Effector CD4-positive, alpha-beta T cell (primary cell): ENCODE measurements at places on chromosomes 4 and X.
A peak's percentile ranks its signal among the peaks of the same experiment; 100 is the strongest.

- no peak for DNase-seq
Observed at GRCh38 chr4:169567916-169568315, 44.5 kb downstream of the NEK1 start.

GRCh38 chrX:98646351-98646750, 1762.6 kb downstream of the RPA4 start:
- no peak for DNase-seq

- no peak for DNase-seq
Observed at GRCh38 chrX:129782706-129783105, 3.0 kb downstream of the SASH3 start.

- DNase-seq = no peak
Observed at GRCh38 chr4:140603286-140603685, 34.5 kb upstream of the UCP1 start.

DNA sequence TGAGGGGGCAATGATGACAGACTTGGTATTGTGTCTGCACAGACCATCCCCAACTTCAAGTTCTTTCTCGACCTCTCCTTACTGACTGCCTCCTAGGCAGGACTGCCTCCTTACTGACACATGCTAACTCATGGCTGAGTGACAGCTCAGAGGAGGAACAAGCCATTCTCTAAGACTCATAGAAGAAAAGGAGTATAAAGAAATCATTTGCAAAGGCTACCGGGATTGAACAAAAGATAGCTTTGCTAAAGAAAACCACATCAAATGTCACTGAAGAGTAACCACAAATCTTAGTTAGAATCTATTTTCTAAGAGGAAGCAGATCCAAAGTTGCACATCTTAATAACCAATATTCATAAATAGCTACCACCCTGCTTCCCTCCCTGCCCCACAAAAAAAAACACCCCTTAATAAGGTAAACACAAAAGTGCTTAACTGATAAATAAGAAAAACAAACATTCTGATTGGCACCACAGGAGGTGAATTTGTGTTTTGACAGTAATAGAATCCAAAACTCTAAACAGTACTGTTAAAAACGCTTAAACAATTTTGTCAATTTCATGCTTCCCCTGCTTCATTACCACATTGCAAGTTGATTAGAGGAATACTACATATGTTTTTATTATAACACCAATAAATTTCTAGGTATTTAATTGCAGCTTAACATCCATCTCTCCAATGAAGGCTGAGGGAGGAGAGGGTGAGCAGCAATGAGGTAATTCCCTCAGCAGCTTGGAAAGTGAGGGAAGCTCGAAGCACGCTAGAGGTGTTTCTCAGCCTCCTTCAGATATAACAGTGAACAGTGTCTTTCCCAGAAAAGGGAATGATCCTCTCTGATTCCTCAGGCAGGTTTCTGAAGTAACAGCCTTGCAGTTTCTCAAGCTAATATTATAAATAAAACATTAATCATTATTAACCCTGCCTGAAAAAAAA, 160.0 kb downstream of the HNRNPD start:
- DNase-seq = no peak

DNA sequence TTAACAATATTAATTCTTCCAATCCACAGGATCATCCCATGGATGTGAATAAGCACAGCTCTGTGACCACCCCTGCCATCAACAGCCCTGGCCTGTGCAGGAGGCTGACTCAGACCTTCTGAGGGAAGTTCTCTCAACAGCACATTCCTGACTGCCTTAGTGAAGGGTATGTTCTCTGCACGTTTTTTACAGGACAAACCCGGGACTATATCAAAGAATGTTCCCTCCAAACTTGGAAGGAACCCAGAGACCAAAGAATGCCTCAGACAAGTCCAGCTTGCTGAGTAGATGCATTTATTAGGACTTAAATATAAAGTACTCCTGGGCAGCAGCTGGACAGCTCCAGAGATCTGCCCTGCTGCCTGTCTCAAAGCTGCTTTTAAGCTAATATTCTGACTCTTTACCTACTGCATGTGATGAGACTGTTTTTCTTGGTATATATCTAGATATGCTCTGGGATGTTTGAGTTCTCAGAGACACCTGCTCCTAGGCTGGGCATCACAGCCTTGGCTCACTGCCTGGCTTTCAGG, 1127.8 kb upstream of the PRKX start:
- no peak for DNase-seq

DNA sequence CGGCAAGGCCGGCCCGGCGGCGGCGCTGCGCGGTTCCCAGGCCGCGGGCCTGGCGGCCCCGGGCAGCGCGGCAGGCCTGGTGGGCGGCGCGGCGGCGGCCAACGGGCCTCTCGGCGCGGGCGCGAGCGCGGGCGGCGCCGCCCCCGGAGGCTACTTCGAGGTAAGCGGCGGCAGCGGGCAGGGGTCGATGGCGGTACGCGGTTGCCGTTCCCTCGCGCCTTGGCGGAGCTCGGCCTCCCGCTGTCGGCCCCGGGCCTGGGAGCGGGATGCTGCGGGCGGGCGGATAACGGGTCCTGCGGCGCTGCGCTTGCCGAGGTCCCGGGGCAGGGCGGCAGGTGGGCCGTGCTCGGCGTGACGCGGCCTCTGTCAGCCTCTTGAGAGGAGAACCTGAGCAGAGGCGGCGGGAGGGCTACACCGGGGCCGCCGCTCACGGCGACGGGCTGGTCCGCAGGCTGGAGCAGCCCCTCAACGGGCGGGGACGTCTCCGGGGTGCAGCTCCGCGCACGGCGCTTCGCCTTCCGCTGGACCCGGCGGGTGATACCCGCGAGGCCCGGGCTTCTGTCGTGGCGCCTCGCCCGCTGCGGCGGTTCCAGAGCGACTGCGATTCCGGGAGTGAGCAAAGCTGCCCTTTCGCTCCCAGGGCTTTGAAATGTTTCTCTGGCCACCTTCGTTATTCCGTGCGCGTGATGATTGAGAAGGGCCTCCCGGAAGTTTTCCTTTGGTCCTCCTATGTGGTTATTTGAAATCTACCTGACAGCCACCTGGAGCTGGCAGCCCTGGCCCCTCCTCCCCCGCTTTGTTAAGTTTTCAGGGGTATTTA, 774 bp downstream of the FAM193A start:
- peak; percentile 51 for DNase-seq

GRCh38 chr4:175996206-175996605, 69.4 kb upstream of the WDR17 start:
- no peak for DNase-seq

DNA sequence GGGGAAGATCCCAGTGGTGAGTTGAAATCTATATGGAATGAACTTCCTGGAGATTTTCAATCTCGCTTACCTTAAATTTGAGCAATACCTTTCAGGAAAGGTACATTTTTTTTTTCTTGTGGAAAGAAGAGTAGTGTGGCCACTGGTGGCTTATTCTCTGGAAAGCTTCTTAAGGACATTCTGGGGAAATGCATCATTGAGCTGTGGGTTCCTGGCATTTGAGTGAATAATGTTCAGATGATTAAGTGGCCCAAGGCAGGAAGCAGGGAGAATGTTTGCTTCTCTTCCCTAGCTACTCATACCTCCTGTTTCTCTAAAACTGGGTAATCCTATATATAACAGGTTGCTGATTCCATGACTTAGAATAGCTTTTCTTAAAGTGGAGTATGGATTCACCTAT, 31.8 kb downstream of the STAG2 start:
- DNase-seq = no peak

- DNase-seq = no peak
Observed at GRCh38 chrX:110287605-110288004, 30.3 kb downstream of the AMMECR1 start.

- DNase-seq = no peak
Observed at GRCh38 chrX:150364347-150365050, 1.4 kb downstream of the MAMLD1 start.

DNA sequence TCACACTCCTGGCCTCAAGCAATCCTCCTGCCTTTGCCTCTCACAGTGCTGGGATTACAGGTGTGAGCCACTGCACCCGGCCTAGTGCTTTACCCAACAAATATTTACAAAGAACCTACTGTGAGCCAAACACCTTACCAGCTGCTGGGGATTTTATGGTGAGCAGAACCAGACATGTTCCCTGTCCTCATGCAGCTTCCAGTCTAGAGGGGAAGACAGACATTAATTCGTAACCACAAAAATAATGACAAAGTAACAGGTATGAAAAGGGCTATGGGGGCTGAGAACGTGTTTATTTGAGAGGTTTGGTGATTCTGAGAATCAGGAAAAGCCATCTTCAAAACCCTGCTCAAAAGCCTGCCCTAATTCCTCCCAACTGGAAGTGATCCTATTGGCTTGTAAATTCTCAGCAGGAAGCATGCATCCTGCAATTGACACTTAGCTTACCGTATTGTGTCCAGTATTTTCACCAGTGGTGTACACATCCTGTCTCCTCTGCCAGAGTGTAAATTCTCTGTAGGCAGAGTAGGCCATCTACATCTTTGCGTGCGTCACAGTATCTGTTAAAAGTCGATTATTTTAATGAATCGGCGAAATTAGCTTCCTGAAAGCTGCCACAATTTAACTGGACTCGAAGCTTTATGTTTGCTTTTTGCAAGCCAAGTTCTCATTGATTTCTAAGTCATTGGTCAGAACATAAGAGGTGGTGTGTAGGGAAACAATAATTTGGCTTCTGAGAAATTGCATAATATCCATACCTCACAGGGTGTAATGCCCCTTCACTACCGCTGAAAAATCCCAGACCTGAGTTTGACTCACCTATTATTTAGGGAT, 67.0 kb downstream of the TMEM156 start:
- no peak for DNase-seq

GRCh38 chr4:40632080-40632479, 2.4 kb upstream of the RBM47 start:
- no peak for DNase-seq

- no peak for DNase-seq
Observed at GRCh38 chr4:103895876-103896465, 176.2 kb upstream of the TACR3 start.

- DNase-seq = no peak
Observed at GRCh38 chr4:140238351-140239056, 84.5 kb upstream of the MAML3 start.

- no peak for DNase-seq
Observed at GRCh38 chr4:101183221-101183620, 164.1 kb downstream of the PPP3CA start.

DNA sequence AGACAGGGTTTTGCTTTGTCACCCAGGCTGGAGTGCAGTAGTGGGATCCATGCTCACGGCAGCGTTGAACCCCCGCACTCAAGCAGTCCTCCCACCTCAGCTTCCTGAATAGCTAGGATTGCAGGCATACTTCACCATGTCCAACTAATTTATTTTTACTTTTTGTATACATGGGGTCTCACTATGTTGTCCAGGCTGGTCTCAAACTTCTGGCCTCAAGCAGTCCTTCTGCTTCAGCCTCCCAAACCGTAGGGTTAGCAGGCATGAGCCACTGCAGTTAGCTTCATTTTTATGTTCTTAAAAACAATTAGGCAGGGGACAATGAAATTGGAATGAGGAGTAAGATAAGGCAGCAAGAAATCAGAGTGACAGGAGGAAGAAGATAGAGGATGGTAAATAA, 50.5 kb downstream of the RAP1GDS1 start:
- DNase-seq = no peak

DNA sequence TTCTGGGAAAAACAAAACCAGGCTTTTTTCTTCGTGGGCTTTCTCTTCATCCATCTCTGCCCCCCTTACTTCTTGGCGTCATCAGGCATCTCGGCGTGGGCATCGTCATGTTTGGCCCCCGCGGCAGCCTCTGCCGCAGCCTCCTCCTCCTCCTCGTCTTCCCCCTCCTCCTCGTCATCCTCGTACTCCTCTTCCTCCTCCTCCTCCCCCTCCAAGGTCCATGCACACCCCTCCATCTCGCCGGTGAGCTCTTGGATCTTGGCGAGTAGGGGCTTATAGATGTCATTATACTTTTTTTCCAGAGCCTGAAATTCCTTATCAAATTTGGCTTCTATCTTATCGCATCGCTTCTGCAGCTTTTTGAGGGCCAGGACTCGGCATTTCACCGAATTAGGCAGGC, 488 bp downstream of the NAP1L5 start:
- DNase-seq = no peak

DNA sequence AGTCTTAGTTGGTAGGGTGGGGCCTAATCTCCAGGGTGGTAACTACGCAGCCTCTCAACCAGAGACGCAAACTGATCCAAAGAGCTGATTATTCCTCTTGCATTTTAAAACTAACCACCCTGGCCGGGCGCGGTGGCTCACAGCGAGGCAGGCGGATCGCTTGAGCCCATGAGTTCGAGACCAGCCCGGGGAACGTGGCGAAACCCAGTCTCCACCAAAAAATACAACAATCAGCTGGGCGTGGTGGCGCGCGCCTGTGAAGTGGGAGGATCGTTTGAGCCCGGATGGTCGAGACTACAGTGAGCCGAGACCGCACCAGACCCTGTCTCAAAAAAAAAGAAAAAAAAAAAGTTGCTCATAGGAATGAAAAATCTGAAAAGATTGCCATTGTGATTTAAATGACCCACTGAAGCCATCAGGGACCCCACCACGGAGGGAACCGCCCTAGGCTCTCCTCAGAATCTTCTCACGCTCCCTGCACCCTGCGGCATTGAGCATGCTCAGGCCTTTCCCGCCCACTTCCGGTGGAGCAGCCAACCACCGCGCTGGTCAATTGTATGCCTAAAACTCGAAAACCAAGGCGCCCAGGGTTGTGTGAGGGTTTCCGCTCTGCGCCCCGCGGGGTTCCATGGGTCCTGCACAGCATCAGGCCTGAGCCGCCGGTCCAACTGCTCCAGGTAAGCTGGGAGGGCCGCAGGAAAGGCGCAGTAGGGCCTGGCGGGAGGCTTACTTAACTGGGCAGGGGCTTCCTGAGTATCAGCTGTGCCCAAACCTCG, at the start of gene TRIM60:
TRIM60 (plus strand) TSS at position 564 of the 776 bp plus-strand sequence. CDS start 8,074 bp downstream, outside the sequence.
- DNase-seq = no peak

DNA sequence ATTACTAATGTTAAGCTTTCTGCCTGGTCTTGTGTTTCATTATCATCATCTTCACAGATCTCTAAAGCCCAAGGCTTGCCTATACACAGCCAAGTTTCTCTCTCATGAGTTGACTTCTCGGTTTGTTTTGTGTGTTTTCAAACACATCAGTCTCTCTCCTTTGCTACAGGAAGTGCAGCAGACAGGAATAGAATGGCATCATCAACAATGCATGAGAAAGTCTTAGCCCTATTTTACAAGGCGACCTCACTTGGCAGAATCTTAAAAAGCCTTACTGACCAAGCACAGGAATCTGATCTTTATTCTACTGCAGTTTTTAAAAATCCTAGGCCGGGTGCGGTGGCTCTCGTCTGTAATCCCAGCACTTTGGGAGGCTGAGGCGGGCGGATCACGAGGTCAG, 36.8 kb downstream of the CC2D2A start:
- no peak for DNase-seq

- no peak for DNase-seq
Observed at GRCh38 chr4:24404281-24404680, 180.1 kb downstream of the DHX15 start.

DNA sequence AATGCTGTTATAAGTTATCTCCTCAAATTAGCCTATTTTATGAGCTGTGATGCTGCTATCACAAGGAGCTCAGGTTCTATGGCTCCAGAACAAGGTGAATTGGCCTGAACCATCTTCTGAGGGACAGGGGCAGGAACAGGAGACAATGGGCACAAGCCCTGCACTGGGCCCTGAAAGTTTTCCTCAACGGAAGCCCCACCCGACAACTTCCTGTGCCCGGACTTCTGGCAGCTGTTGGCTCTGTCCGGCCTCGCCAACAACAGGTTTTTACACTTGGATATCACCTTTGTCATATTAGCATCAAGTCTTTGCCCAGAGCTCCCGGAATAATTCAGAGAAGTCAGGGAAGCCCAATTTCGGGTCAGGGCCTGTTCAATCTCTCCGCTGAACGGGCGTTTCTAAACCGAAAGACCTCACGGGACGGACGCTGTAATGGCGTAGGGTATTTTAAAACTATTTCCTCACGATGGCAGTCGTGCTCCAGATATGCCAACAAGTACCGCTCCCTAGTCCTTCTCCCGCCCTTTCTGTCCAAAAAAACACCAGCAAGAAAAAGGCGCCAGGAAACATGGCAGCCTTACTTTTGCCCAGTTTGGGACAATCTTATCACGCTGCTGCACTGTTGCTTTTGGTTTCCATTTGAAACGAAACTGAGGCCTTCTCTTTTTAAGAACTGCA, 201.0 kb upstream of the STK26 start:
- peak; percentile 83 for DNase-seq
